Activated T-helper 1 cell treated with Interleukin-2 at 50 U/mL for 16 hours (primary cell): ENCODE measurements at places on chromosomes 12 and 14.

DNA sequence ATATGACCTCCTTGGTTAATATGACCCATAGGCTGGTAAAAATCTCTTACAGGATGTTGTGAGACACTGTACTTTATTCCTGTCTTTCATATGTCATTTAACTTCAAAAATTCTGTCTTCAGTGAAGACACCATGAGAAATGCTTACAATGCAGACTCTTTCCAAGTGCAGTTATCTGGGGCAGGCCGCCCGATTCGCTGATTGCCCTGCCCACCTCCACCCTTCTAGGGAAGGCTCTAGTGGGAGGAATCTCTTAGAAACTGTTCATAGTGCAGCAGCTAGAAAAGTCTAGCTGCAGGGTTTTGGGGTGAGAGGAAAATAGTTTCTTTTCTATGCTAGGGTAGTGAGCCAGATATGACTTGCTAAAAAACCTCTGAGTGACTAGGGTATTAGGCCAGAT, 15.0 kb upstream of the CIPC start:
- no peak for DNase-seq

GRCh38 chr14:52015411-52016030, 26.2 kb downstream of the RTRAF start:
- DNase-seq: no peak

DNA sequence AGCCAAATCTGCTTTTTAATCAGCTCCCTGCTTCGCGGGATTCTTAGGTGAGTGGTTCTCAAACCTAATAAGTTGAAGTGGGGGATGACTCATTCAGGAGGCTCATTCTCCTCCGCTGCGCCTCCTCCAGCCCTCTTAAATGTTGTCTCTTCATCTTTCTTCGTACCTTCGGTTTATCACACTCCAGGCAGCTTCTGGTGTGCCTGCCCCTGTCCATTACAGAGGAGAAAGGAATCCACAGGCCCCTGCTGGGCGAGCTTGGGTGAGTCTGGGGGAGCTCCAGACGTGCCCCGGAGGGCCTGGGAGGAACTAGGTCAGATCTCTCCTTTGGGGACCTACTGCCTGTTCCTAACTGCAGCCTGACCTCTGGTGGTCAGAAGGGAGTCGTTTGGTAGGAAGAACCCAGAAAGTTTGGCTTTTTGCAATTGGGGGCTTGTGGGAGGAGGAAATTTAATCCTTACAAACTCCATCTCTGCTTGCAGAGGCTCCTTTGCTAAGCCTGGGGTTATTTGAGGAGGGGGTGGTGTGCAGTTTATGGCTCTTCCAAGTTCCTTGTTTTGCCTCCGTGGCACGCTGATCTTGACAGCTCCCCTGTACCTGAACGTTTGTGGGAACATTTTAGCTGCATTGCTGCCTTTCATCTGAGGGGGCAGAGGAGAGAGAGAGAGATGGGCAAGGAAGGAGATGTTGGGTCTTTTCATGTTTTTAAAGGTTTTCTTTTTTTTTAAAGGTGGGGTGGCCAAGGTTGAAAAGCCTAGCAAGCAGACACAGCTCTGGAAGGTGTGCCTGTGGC, 84.1 kb upstream of the GNG2 start:
- no peak for DNase-seq

DNA sequence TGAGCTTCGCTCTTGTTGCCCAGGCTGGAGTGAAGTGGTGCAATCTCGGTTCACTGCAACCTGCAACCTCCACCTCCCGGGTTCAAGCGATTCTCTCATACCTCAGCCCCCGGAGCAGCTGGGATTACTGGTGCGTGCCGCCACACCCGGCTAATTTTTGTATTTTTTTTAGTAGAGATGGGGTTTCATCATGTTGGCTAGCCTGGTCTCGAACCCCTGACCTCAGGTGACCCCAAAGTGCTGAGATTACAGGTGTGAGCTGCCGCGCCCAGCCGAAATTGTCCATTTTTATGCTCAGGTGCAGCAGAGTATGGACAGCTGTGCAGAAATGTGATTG, 19.2 kb upstream of the CYP46A1 start:
- DNase-seq: no peak

GRCh38 chr12:65086236-65086635, 34.9 kb downstream of the WIF1 start:
- no peak for DNase-seq
